ENCODE measurements at places on chromosomes 11 and 22.

DNA sequence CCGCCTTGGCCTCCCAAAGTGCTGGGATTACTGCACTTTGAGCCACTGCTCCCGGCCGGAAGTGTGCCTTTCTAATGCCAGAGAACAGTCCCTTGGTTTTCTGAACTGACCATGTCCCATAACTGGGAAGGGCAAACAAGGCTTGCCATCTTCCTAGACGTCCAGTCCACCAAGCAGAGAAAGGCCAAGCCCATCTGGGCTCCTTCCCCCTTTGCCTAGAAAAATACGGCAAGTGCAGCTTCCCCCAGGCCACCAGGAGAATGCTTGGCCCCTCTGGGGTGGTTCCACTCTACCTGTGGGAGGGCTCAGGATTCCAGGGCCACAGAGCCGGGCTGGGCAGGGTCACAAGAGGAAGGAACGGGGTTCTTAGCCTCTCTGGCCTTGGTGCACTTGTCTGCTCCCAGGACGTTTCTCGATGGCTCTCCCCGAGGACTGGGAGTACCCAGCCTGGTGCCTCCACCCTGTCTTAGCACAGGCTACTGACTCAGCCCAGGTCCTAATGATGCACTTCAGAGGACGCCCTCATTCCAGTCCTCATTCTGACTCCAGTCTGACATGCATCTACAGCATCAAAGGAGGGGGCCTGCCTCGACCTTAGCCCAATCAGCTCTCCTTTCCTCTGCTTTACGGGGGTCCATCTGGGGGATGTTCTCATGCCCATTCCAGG is 1.2 kb downstream of the USP2 start:
- DNase-seq = no peak
- no peak overlapping the region for H3K27ac ChIP-seq
- H3K4me3 ChIP-seq = no peak overlapping the region
- peaks cover 9% of the 10 kb centered on the region for H3K4me1 ChIP-seq

GRCh38 chr11:81070948-81071347 is 1630.1 kb upstream of the TENM4 start:
- H3K4me1 ChIP-seq = no peaks in the 10 kb centered on the region
- H3K4me3 ChIP-seq = no peak overlapping the region
- no peak for DNase-seq
- H3K27ac ChIP-seq = no peak overlapping the region
- H3K27me3 ChIP-seq = no peaks in the 10 kb centered on the region

DNA sequence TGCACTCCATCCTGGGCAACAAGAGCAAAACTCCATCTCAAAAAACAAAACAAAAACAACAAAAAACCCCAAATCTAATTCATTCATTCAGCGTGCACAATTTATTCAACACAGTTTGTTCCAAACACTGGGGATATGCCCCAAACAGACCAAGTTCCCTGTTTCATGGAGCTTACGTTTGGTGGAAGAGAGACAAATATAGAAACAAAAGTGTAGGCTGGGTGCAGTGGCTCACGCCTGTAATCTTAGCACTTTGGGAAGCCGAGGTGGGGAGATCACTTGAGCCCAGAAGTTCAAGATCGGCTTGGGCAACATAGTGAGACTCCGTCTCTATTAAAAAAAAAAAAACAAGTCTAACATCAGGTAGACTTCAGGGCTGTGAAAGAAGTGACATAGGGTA is 52.4 kb downstream of the PTPRJ start:
- no peak for DNase-seq
- H3K27ac ChIP-seq = peak overlapping the region; percentile 32
- H3K36me3 ChIP-seq = peaks cover 45% of the 10 kb centered on the region
- peaks cover 74% of the 10 kb centered on the region for H3K4me1 ChIP-seq

- H3K27me3 ChIP-seq = no peaks in the 10 kb centered on the region
- no peak overlapping the region for H3K4me3 ChIP-seq
- no peaks in the 10 kb centered on the region for H3K36me3 ChIP-seq
- no peak overlapping the region for H3K27ac ChIP-seq
Measured at GRCh38 chr11:16002942-16003341, 353.4 kb downstream of the SOX6 start.

- H3K4me3 ChIP-seq = no peak overlapping the region
- H3K27ac ChIP-seq = no peak overlapping the region
- no peaks in the 10 kb centered on the region for H3K27me3 ChIP-seq
- no peak for DNase-seq
- peaks cover 38% of the 10 kb centered on the region for H3K36me3 ChIP-seq
Measured at GRCh38 chr11:133903875-133904817, 52.6 kb downstream of the IGSF9B start.

DNA sequence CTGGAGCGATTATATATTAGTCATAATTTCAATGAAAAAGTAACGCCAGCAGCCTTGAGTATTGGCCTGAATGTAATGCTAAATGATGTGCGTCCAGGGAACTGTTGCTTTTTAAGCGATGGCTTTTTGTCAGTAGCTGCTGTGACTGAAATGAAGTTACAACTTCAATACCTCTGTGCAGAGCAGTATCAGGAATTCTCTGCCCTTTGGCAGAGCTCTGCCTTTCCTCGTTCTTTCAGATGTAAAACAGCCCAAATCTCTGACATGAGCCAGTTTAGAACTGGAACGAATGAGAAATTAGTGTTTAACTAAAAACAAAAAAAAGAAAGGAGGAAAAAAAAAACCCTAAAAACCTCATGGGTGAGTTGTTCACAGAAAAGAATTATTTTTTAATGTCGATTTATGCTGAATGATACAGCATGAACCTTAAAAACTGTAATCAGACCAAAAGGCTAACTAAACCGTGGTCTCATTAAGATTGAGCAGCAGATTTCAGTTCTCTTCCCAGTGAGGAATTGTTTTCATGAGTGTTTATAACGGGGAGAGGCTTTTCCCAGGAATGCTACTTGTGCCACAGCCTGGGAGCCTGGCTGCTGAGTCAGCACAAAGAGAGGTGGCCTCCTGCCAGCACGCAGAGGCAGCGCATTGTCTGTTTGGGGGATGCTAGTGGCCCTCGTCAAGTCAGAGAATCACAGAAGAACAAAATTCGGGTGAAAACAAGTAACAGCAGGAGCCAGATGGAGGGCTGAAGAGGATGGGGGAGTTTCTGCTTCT is 146.2 kb upstream of the RASSF10 start:
- H3K27me3 ChIP-seq = peaks cover 61% of the 10 kb centered on the region
- H3K36me3 ChIP-seq = no peaks in the 10 kb centered on the region
- H3K4me3 ChIP-seq = no peak overlapping the region
- no peaks in the 10 kb centered on the region for H3K4me1 ChIP-seq
- no peak overlapping the region for H3K27ac ChIP-seq

DNA sequence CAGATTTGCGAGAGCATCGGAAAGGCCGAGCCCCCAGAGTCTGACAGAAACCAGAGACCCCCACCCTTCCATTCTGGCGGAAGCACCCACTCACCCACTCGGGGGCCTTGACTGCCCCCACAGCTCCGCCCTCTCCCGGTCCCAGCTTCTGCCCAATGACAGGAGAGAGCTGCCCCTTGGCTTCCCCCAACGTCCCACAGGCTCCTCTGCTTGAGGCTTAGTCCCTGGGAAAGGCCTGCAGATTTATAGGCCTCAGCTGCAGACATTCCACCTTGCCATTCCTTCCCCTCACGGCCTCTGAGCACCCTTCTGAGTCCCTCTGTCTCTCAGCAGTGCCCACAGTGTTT is 125.0 kb upstream of the NCAM1 start:
- H3K27me3 ChIP-seq = no peaks in the 10 kb centered on the region
- no peaks in the 10 kb centered on the region for H3K4me1 ChIP-seq
- no peaks in the 10 kb centered on the region for H3K36me3 ChIP-seq
- no peak for DNase-seq
- no peak overlapping the region for H3K4me3 ChIP-seq
- H3K27ac ChIP-seq = no peak overlapping the region

DNA sequence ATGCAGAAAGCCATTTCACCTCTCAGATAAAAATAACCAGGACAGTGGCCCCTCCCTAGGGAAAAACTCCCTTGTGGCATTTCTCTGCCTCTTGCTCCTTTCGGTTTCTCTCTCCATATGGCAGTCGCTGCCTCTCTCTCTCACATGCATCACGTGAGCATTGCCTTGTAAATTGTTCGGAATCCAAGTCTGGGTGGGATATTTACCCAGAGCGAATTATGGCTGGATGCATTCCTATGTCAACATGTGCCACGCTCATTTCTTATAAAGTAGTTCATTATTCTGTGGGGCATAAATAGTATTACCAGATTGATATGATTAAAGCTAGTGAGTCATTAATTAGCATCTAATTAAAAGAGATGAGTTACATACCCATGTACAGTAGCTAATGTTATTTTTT is 392.9 kb downstream of the INSC start:
- no peaks in the 10 kb centered on the region for H3K36me3 ChIP-seq
- H3K4me1 ChIP-seq = peaks cover 4% of the 10 kb centered on the region
- DNase-seq = no peak
- H3K27me3 ChIP-seq = no peaks in the 10 kb centered on the region
- no peak overlapping the region for H3K4me3 ChIP-seq

GRCh38 chr11:61062181-61062930 is 39.9 kb upstream of the CD5 start:
- peaks cover 42% of the 10 kb centered on the region for H3K36me3 ChIP-seq
- DNase-seq = no peak
- H3K27ac ChIP-seq = peak overlapping the region; percentile 97
- H3K27me3 ChIP-seq = no peaks in the 10 kb centered on the region
- peaks cover 76% of the 10 kb centered on the region for H3K4me1 ChIP-seq

- H3K27ac ChIP-seq = no peak overlapping the region
- H3K36me3 ChIP-seq = no peaks in the 10 kb centered on the region
- H3K27me3 ChIP-seq = no peaks in the 10 kb centered on the region
- H3K4me1 ChIP-seq = no peaks in the 10 kb centered on the region
Measured at GRCh38 chr11:103618528-103618927, 417.9 kb upstream of the DDI1 start.

- peak overlapping the region; percentile 78 for H3K4me3 ChIP-seq
- peak overlapping the region; percentile 94 for H3K27ac ChIP-seq
- DNase-seq = peak; percentile 42
- H3K36me3 ChIP-seq = peaks cover 37% of the 10 kb centered on the region
Measured at GRCh38 chr11:118217575-118217974, 7.2 kb downstream of the JAML start.

GRCh38 chr11:105367129-105367528 is 227.6 kb upstream of the CARD18 start:
- DNase-seq = no peak
- no peaks in the 10 kb centered on the region for H3K27me3 ChIP-seq
- H3K4me3 ChIP-seq = no peak overlapping the region
- H3K27ac ChIP-seq = no peak overlapping the region
- no peaks in the 10 kb centered on the region for H3K36me3 ChIP-seq
- H3K4me1 ChIP-seq = no peaks in the 10 kb centered on the region

DNA sequence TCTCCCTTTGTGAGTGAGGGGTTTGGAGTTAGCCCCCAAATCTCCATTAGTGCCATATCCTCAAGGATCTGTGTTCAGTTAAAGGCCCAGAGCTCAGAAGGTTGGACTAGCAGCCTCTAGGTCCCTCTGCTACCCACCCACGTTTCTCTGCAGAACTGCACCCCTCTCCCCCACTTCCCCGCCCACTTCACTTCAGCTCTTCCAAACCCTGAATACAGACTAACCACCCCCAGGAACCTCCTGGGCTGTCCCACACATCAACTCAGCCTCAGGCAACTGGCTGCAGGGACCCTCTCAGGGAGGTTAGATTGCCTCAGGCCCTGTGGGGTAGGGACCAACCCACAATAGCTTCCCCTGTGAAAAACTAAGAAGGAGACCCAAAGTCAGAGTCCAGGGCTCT is 840 bp downstream of the VPREB3 start:
- H3K4me3 ChIP-seq = no peak overlapping the region
- peaks cover 4% of the 10 kb centered on the region for H3K27me3 ChIP-seq
- H3K27ac ChIP-seq = no peak overlapping the region
- peaks cover 11% of the 10 kb centered on the region for H3K4me1 ChIP-seq
- no peak for DNase-seq

GRCh38 chr11:128708660-128709059 is 14.8 kb downstream of the FLI1 start:
- no peaks in the 10 kb centered on the region for H3K27me3 ChIP-seq
- no peak overlapping the region for H3K27ac ChIP-seq
- H3K4me3 ChIP-seq = no peak overlapping the region
- H3K4me1 ChIP-seq = peaks cover 73% of the 10 kb centered on the region
- DNase-seq = no peak
- peaks cover 73% of the 10 kb centered on the region for H3K36me3 ChIP-seq

- no peaks in the 10 kb centered on the region for H3K27me3 ChIP-seq
- H3K4me3 ChIP-seq = no peak overlapping the region
- H3K27ac ChIP-seq = no peak overlapping the region
- H3K36me3 ChIP-seq = peaks cover 25% of the 10 kb centered on the region
- peaks cover 17% of the 10 kb centered on the region for H3K4me1 ChIP-seq
Measured at GRCh38 chr22:42173183-42173926, 42.7 kb upstream of the CYP2D6 start.

DNA sequence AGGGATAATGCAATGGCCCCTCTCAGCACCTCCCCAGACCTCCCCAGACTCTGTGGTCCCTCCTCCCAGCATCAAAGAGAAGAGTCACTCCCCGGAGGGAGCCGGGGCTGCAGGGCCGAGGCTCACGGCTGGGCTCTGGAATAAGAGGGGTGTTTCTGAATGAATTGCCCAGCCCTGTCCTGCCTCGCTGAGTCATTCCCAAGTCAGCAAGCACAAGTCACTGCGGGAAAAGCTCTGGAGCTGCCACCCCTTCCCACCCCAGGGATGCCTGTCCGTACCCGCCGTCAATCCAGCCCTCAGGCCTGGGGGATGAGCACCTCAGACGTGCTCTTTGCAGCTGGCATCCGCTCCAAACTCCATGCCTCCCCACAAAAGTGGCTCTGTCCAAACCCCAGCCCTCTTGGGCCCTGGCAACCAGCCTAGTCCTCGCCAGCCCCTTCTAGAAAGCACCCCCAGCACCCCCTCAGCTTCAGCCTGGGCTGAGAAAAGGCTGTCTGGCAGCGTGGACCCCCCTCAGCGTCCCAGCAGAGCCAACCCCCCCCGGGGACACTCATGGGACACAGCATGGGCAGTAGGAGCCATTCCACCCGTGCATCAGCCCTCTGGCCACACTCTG is 22.7 kb downstream of the CELSR1 start:
- H3K36me3 ChIP-seq = no peaks in the 10 kb centered on the region
- no peaks in the 10 kb centered on the region for H3K4me1 ChIP-seq
- DNase-seq = no peak
- no peak overlapping the region for H3K27ac ChIP-seq
- H3K4me3 ChIP-seq = no peak overlapping the region
- peaks cover 3% of the 10 kb centered on the region for H3K27me3 ChIP-seq

- peak overlapping the region; percentile 97 for H3K4me3 ChIP-seq
- no peaks in the 10 kb centered on the region for H3K27me3 ChIP-seq
- H3K27ac ChIP-seq = peak overlapping the region; percentile 41
- H3K36me3 ChIP-seq = peaks cover 7% of the 10 kb centered on the region
- no peak for DNase-seq
Measured at GRCh38 chr11:64925536-64926436, 1.3 kb downstream of the PPP2R5B start.

GRCh38 chr11:70675697-70676374 is 277.5 kb downstream of the CTTN start:
- no peak overlapping the region for H3K4me3 ChIP-seq
- H3K27me3 ChIP-seq = peaks cover 2% of the 10 kb centered on the region
- H3K27ac ChIP-seq = no peak overlapping the region
- no peak for DNase-seq
- no peaks in the 10 kb centered on the region for H3K36me3 ChIP-seq

- H3K4me3 ChIP-seq = no peak overlapping the region
- no peaks in the 10 kb centered on the region for H3K4me1 ChIP-seq
- no peak overlapping the region for H3K27ac ChIP-seq
- peaks cover 2% of the 10 kb centered on the region for H3K27me3 ChIP-seq
- no peak for DNase-seq
- no peaks in the 10 kb centered on the region for H3K36me3 ChIP-seq
Measured at GRCh38 chr11:79157738-79158137, 283.1 kb downstream of the TENM4 start.
